ENCODE measurements at places on chromosomes 5 and 9.

DNA sequence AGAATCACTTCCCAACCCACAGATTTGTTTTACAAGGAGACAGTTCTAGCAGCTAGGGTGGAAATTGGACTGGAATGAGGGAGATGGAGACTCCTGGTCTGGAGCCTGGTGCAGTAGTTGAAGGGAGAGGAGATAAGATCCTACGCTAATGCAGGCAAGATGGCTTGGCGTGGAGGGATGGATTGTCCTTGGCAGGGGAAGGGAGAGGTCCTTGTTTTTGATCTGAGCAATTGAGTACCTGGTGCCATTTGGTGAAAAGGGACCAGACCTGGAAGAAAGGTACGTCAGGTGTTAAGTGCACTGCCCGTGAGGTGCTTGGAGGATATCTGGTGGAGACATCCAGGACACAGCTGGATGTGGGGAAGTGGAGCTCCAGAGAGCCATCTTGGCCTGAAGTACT is 35.7 kb downstream of the ANGPTL2 start:
- DNase-seq, result no peak

DNA sequence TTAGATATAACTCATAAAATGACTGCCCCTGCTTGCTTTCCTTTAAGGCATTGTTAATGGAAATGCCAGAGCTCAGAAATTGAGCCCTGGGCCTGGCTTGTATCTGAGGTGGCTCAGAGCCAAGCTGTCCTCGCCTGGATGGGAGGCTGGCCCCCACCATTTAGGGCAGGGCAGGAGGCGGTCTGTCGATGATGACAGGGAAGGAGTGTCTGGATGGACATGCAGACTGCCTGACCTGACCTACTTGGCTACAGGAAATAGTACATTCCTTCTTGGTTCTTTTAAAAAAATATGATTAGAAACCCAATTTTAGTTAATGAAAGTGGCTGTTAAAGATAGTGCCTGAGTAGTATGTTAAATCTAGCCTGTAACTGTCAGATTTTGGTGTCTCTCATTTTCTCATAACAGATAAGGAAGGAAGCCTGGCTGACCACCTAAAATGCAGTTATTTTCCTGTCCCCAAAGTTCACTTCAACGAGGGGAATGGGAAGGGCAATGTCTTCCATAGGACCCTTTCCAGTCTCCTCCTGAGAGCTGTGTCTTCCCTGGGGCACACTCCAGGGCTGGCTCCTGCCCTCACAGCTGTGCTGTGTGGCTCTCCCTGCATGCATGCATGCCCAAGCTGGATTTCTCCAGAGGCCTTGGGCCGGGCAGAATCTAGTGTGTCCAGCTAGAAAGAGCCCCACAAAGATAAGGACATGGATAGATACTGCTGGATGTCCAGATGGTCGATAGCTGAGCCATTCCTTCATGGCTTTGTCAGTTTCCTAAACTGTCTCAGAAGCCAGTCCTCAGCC is 42.3 kb downstream of the MACROH2A1 start:
- no peak for DNase-seq

DNA sequence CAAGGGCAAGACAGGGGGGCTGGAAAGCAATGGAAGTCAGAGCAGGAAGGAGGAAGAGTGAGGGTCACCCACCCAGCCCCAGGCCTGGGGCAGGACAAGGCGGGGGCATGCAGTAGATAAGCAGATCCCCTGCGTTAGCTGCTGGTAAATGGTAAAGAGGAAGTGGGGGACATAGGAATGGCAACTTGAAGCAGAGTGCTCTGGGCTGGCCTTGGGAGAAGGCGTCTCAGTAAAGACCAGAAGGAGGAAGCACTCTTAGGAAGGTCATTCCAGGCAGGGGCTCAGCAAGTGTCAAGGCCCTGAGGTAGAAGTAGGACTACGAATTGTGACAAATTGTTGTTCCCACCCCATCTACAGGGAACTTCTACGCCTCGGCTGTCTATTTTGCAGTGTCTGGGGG is 15.1 kb downstream of the TCOF1 start:
- DNase-seq, result no peak

DNA sequence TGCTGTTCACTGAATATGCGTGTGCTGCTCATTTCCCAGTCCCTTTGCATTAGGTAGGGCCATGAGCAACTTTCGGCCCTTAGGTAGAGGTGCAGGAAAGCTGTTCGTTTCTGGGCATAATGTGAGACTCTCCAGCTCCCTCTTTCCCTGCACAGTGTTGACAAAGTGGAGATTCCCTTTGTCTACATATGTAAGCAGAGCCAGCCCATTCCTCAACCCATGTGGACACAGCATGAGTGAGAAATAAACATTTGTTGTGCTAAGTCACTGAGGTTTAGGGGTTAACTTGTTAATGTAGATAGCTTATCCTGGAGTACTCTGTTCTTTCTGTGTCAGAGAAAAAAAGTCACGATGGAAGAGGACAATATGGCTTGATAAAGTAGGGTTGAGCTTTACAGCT is 343.8 kb downstream of the PSAT1 start:
- DNase-seq, result no peak

- DNase-seq, result no peak
These were observed 126.1 kb downstream of the NR2F1-AS1 start for GRCh38 chr5:93454896-93455295.

DNA sequence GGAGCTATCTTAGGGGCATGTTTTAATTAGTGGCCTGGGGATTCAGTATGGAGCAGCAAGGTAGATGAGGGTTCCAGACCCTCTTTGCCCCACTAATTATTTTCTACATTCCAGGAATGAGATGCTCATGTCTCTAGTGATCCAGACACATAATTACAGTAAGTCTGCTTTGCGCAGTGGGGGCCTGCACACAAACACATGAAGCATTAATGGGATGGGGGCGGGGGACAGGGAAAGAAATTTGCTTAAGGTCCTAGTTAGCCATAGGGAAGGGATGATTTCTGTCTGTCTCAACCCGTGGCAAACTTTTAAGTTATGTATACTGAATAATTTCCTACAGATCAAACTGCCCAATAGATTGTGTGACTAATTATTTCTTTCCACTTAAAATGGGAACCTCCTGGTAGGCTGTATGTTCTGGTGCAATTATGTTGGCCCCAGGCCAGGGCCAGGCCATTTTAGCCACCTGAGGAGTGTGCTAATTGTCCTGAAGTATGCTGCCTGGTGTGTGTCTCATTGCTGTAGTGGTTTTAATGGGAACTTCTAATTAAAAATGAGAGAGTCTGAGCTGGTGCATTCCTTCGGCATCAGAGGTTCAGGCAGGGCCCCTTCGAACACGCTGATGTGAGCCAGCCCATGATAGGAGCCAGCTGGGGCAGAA is 134.4 kb downstream of the PTTG1 start:
- DNase-seq, result no peak

- no peak for DNase-seq
These were observed 25.7 kb upstream of the IL9 start for GRCh38 chr5:135921388-135921787.

GRCh38 chr5:135345956-135346731 is 52.9 kb downstream of the MACROH2A1 start:
- no peak for DNase-seq

DNA sequence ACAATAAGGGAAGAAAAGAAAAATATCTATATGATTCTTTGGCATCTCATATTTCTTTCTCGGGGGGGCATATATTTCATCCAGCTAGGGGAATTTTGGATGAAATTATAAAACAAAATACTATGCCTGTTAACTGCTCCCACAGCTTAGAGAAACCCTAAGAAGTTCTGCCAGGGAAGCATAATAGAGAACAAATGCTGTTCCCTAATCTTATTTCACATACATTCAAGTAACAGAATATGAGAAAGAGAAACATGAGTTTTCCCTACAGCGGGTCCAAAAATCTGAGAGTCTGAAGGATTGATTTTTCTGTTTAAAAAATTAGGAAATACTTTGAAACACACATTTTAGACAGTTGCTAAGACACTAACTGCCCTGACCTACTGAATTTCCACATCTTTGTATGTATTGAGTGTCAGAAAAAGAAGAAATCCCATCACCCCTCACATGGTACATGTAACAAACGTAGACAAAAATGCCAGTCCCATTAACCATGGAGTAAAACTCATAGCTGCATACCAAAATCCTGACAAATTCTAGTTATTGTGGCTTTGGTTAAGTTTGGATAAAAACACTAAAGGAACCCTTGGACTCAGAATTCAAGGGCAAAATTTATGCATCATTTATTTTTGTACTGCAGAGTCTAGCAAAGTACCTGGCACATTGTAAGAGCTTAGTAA is 620.2 kb upstream of the DMAC1 start:
- no peak for DNase-seq
